ENCODE measurements at places on chromosomes 3 and 15. TPM values are rescaled to one million over a fixed set of nuclear protein-coding genes. Genes with fewer than 3 reads are reported as not detected.

The C3orf52 gene
- polyA plus RNA-seq: 0.61 TPM

The VGLL4 gene
- 16.0 TPM for polyA plus RNA-seq

The CERS3 gene
- not detected for polyA plus RNA-seq

The SCN11A gene
- polyA plus RNA-seq: not detected

The ZNF774 gene
- polyA plus RNA-seq: 0.83 TPM

The C3orf80 gene
- not detected for polyA plus RNA-seq

The LDHAL6B gene
- polyA plus RNA-seq: 0.35 TPM

The BLM gene
- 10.8 TPM for polyA plus RNA-seq

The PROK2 gene
- not detected for polyA plus RNA-seq

The CHRD gene
- polyA plus RNA-seq: not detected

The UROC1 gene
- not detected for polyA plus RNA-seq

The RPUSD3 gene
- polyA plus RNA-seq: 70.7 TPM

The NRROS gene
- polyA plus RNA-seq: 11.8 TPM

The CYP8B1 gene
- not detected for polyA plus RNA-seq

The TUSC7 gene
- polyA plus RNA-seq: not detected

The SERPINI2 gene
- not detected for polyA plus RNA-seq

The SPINK8 gene
- polyA plus RNA-seq: not detected

The TNIK gene
- 0.58 TPM for polyA plus RNA-seq

The CCDC80 gene
- polyA plus RNA-seq: 0.29 TPM

The RTP1 gene
- polyA plus RNA-seq: not detected

The ISLR2 gene
- polyA plus RNA-seq: not detected

The AMIGO3 gene
- 0.77 TPM for polyA plus RNA-seq

The COL6A5 gene
- polyA plus RNA-seq: not detected

The CAMP gene
- not detected for polyA plus RNA-seq

The PRR20G gene
- polyA plus RNA-seq: not detected

The ISY1 gene
- 74.5 TPM for polyA plus RNA-seq

The GP9 gene
- polyA plus RNA-seq: 6.2 TPM

The PHLDB2 gene
- 6.7 TPM for polyA plus RNA-seq

The TNNC1 gene
- polyA plus RNA-seq: not detected

The ZPLD1 gene
- not detected for polyA plus RNA-seq

The NUTM1 gene
- not detected for polyA plus RNA-seq

The COL6A6 gene
- polyA plus RNA-seq: 0.05 TPM

The ITIH3 gene
- polyA plus RNA-seq: not detected

The CCDC39 gene
- polyA plus RNA-seq: not detected

The KNL1 gene
- polyA plus RNA-seq: 1.6 TPM

The TIMP4 gene
- not detected for polyA plus RNA-seq

The FETUB gene
- not detected for polyA plus RNA-seq

The CLSTN2 gene
- not detected for polyA plus RNA-seq

The TF gene
- polyA plus RNA-seq: not detected

The SOX14 gene
- polyA plus RNA-seq: not detected

The PLA2G4B gene
- polyA plus RNA-seq: not detected

The KNG1 gene
- polyA plus RNA-seq: not detected

The TBC1D5 gene
- 54.7 TPM for polyA plus RNA-seq

The HOMER2 gene
- 11.6 TPM for polyA plus RNA-seq

The WDR93 gene
- not detected for polyA plus RNA-seq

The IL5RA gene
- polyA plus RNA-seq: 0.49 TPM

The C15orf61 gene
- polyA plus RNA-seq: 5.3 TPM

Measured in naive B cell (primary cell).